ENCODE measurements at places on chromosomes 7 and 10.

DNA sequence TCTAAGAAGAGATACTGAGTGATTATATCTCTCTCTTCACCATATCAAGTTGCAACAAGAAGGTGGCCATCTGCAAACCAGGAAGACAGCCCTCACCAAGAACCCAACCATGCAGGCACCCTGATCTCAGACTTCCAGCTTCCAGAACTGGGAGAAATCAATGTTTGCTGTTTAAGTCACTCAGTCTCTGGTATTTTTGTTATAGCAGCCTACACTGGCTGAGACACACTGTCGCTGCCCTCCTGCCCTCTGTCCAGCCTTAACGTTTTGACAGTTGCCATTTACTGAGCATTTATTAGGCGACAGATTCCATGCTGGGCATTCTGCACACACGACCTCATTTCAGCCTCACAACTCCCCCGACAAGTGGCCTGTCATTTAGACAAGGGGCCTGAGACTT is 9.5 kb upstream of the HMX3 start:
- DNase-seq = no peak

GRCh38 chr10:8052341-8052955 is 2.0 kb upstream of the GATA3 start:
- no peak for DNase-seq

DNA sequence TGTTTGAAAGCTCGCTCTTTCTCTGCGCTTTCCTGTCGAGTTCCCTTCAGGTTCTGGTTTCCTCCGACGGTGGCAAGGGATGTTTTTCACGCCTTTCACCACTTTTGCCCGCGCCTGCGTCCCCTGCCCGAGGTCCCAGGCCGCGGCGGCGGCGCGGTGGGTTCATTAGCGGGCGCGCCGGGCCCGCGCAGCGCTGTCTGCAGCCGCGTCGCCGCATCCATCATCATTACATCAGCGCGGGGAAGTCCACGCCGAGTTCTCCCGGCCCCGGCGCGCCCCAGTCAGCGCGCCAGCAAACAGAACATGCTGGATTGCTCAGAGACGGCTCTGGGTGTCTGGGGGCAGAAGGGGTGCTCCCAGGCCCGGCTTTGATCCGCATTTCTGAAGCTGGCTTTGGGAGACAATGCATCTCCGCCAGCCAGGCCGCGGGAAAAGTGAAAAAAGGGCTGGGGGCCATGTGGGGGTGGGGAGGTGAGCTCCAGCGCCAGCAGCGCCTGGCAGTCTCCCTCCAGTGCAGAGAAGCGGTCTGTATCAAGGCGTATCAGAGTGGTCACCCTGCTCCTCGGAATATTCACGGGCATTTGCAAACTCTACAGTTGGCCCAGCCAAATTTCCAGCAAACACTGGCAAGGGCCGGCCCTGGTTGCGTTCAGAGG is 8.9 kb downstream of the GLI3 start:
- no peak for DNase-seq

- no peak for DNase-seq
Measured at GRCh38 chr7:151282111-151282510, 33.6 kb upstream of the SMARCD3 start.

- DNase-seq = no peak
Measured at GRCh38 chr10:129755621-129756020, 208.5 kb downstream of the EBF3 start.

DNA sequence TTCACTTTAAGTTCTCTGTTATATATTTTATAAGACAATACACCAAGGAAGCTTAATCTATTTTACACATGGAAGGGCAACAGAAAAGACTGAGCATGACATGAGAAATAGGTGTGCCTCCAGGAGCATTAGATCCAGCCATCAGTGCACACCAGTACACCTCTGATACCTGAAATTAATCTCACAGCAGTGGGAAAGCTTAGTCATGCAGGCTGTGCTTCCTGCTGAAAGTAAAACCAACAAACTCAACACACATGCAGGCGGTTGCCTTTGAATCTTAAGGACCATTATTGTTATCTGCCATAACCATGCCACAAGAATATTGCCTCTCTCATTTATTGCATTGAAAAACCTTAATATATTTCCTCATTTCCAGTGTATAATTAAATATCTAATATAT is 16.4 kb upstream of the ANKRD30A start:
- no peak for DNase-seq

DNA sequence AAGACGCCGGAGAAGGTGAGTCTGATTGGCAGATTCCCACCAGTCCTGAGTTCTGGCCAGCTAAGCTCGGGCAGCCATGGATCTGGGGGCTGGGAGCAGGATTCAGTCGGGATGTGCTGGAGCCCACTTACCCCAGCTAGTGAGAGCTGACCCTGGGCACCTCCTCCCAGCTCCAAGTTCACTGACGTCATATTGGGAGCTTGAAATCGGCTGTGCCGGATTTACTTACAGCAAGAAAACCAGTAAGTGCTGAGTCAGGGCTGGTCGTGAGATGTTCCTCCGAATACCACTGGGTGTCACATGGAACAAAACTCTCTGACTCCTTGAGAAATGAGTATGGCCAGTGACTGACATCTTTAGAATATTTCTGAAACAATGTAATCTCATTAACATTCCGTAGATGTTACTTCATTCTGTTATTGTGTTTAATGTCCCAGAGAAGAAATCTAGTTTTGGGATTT is 621.2 kb downstream of the SDK1 start:
- no peak for DNase-seq

DNA sequence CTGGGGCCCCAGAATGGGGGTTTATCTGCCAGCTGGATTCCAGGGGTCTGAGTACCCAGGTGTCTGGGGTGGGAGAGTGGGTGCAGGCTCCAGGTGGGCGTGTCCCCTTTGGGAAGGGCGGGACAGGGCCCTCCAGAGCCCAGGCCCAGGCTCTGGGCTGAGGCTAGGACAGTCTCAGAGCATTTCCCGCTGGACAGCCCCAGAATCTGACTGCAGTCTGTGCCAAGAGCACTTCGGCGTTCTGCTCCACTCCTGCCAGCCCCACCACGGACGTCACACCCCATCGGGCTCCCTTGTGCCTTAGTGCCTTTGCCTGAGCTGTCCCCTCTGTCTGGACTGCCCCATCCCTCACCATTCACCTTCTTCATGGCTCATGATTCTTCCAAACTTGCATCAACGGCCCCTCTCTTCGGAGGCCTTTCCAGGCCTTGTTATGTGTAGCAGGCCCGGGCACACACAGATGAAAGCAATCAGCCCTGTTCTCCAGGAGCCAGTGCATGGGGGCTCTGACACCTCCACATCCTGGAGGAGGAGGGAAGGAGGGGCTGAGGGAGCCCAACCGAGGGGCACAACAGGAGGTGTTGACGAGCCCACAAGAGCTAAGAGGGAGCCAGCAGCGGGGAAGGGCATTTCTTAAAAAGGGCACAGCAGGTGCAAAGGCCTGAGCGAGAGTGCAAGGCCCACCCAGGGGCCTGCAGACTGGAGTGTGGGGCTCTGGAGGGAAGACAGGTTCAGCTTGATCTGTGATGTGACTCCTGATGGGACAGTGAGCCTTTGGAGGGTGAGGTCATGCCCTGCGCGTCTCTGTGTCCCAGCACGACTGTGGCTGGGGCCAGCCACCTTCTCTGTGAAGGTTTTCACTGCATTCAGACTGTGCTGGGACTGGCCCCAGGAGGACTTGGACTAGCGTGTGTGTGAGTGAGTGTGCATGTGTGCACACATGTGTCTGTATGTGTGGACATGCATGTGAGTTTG is 41.7 kb downstream of the GTF2IRD1 start:
- DNase-seq = no peak

- no peak for DNase-seq
Measured at GRCh38 chr10:109343293-109343692, 580.0 kb downstream of the XPNPEP1 start.

- DNase-seq = no peak
Measured at GRCh38 chr10:132254841-132255240, 52.9 kb downstream of the STK32C start.

DNA sequence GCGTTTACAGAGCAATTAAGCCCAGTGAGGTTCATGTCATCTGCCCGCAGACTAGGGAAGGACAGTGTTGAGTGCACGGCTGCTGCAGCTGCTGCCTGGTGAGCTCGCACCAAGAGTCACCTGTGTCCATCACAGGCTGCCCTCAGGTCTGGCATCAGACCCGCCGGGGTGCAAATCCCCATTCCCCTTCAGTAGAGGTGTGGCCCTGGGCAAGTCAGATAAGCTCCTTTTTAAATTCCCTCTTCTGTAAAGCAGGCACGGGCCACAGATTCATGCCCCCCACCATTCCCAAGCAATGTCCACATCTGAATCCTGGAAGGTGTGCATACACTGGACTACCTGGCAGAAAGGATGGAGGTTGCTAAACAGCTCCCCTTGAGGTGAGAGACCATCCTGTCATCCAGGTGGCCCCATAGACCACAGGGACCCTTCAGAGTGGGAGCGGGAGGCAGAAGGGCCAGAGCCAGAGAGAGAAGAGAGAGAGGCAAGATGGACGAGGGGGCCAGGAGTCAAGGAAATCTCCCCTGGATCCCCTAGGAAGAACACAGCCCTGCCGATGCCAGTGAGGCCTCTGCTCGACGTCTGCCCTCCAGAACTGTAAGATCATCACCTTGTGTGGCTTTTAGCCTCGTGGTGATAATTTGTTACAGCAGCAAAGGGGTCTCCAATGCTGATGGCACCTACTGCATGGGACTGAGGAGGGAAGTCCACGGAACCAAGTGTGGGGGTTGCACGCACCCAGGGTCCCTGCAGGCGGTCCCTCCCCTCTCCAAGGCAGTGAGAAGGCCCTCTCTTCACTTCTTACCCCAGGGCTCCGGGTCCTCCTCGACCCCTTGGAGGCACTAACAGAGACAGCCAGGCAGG is 168.8 kb downstream of the TCERG1L start:
- no peak for DNase-seq

DNA sequence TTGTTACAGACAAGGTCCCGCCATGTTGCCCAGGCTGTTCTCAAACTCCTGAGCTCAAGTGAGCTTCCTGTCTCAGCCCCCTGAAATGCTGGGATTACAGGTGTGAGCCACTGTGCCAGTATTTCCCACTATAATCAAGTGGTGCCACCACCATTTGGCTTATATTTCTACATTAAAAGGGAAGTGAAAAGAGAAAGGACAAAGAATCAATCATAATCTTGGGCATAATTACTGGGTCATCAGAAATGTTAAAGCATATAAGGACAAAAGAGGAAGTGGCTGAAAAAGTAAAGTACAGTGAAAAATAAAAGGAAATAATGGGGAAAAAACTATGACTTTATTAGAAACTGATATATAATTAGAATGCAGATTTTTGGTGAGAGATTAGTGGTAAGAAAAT is 25.7 kb upstream of the ENTPD1 start:
- no peak for DNase-seq

DNA sequence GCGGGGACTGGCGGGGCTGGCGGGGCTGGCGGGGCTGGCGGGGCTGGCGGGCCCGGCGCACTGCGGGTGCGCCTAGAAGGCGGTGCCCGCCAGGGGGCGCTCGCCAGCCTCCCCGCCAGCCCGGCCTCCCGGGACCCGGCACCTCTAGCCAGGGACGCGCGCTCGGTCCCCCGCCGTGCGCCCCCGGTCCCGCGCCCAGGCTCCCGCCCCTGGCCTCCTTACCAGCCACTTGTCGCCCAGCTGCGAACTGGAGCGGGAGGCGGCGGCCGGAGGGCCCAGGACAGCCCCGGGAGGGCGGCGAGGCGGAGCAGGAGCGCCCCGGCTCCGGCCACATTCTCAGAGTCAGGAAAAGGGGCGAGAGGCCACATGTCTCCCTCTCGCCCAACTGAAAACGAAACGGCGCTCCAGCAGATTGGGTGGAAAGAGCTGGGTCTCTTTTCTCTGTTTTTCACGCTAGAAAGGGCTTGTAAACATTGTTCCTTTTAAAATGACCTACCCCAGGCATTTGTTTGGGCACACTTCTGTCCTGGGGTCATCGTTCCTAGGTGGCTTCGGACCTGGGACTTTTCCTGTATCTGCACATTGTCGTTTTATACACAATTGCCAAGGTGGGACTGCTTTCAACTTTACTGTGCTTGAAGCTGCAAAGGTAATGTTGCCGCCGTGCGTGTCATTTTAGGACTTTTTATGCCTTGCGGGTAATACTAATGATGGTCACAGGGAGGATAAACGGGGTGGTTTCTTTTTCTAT is 378 bp upstream of the PRKCQ start:
- DNase-seq = peak; percentile 84

GRCh38 chr7:87876869-87877234 is 559 bp downstream of the DBF4 start:
- DNase-seq = peak; percentile 10

DNA sequence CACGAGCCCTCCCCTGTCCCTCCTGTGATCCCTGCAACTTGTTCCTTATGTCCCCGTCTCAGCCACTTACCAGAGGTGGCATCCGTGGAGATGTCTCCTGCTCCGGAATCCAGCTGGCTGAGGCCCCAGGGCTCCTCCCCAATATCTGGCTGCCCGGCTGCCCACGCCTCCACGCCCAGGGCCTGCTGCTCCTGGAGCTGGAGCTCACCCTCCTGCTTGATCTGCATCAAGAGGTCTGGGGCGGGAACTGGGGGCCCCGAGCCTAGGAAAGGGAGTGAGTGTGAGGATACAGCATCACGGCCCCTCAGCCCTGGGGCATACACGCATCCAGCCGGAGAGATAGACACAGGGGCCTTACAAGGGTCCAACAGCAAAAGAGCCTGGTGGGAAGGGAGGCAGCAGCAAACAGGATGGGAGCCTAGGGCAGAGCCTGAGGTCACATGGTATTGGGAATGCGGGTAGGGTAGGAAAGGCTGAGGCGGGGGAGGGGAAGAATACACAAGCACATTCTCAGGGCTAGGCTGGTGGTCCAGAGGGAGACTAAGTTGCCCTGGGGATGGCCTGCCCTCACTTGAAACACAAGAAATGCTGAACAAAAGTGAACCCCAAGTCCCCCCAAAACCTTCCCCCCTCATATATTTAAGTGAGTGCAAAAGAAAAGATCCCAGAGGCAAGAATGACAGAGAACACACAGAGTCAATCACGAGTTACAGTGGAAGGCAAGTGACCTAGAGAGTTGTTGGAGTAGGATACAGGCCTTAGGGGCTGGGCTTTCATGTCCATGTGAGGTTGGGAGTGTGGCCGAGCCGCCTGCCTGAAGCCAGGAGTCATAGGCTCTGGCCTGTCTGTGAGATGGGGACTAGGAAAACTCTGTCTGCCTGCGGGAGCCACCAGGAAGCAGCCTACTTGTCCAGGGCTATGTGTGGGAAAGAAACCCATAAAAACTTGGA is 16.9 kb upstream of the ZNF777 start:
- DNase-seq = no peak

DNA sequence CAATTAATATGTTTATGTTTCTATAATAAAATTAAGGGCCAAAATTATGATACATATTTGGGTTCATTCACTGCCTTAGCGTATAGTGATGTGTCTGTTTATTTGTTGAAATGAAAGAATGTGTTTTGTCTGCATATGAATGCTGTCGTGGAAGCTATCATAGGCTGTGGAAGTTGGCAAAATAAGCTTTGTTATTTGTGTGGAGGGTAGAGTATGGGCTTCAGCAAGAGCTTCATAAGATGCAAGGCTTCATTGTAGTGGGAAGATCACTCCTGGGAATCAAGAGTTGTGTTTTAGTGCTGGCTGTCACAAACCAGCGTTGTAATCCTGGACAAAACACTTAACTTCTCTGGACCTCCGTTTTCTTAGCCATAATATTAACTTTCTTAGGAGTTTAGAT is 2.5 kb downstream of the SLK start:
- no peak for DNase-seq
